ENCODE measurements at places on chromosomes 12 and 14. TPM values are rescaled to one million over a fixed set of nuclear protein-coding genes. Genes with fewer than 3 reads are reported as not detected.

The OTX2 gene
- not detected for total RNA-seq

The GAS2L3 gene
- 24.5 TPM for total RNA-seq

The ERP27 gene
- total RNA-seq, result not detected

The SVOP gene
- total RNA-seq, result not detected

The PYM1 gene
- total RNA-seq, result 29.8 TPM

The ATG2B gene
- 31.0 TPM for total RNA-seq

The INHBC gene
- total RNA-seq, result not detected

The C12orf57 gene
- 67.2 TPM for total RNA-seq

The BHLHE41 gene
- total RNA-seq, result 9.4 TPM

The LHX5 gene
- not detected for total RNA-seq

The MYBPC1 gene
- total RNA-seq, result not detected

The TAS2R19 gene
- 9.6 TPM for total RNA-seq

The HECTD4 gene
- total RNA-seq, result 32.9 TPM

The SCN8A gene
- 50.6 TPM for total RNA-seq

The EMP1 gene
- total RNA-seq, result 393 TPM

The GYS2 gene
- total RNA-seq, result not detected

The PSEN1 gene
- total RNA-seq, result 65.5 TPM

The BCL2L14 gene
- total RNA-seq, result not detected

The SDR9C7 gene
- not detected for total RNA-seq

The CDK2 gene
- 14.1 TPM for total RNA-seq

The RPS6KA5 gene
- total RNA-seq, result 2.4 TPM

The IRAK3 gene
- total RNA-seq, result 14.2 TPM

The GLI1 gene
- total RNA-seq, result 0.61 TPM

The TGM1 gene
- 3.1 TPM for total RNA-seq

The METTL1 gene
- total RNA-seq, result 8.0 TPM

The RAB35 gene
- 39.0 TPM for total RNA-seq

The KRT79 gene
- total RNA-seq, result not detected

The KRT83 gene
- total RNA-seq, result not detected

The STON2 gene
- total RNA-seq, result 162 TPM

The ALDH1L2 gene
- 58.7 TPM for total RNA-seq

The USP15 gene
- 50.8 TPM for total RNA-seq

The LIN7A gene
- 6.1 TPM for total RNA-seq

The GDF3 gene
- not detected for total RNA-seq

The GPR68 gene
- 3.4 TPM for total RNA-seq

The IL31 gene
- not detected for total RNA-seq

The MAP4K5 gene
- total RNA-seq, result 151 TPM

The SMCO2 gene
- not detected for total RNA-seq

The HOXC10 gene
- total RNA-seq, result not detected

The PIWIL1 gene
- not detected for total RNA-seq

The DHRS2 gene
- not detected for total RNA-seq

The CCDC175 gene
- total RNA-seq, result not detected

The TMEM132D gene
- total RNA-seq, result 0.16 TPM

The UTP20 gene
- 16.9 TPM for total RNA-seq

The NANOG gene
- total RNA-seq, result not detected

All from hair follicle dermal papilla cell (primary cell).